ENCODE measurements at places on chromosomes 13 and 19. TPM values are rescaled to one million over a fixed set of nuclear protein-coding genes. Genes with fewer than 3 reads are reported as not detected.

DNA sequence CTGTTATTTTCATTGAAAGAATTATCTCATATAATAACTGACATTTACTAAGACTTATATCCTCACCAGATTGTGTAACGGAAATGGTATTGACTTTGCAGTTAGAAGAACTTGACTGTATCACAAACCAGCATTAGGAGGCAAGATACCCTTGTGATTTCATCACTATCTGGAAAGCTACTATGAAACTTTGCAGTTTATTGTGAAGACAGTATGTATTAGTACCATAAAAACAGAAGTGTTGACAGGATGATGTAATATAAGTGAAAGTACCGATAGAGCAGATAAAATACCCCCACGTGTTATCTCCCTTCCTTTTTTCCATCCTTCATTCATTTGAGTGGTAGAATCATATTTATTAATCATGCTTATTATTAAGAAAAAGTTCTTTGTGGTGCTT, 365.7 kb upstream of the KLHL1 start:
- no peak for DNase-seq

KANK3 gene
- 1.7 TPM for total RNA-seq

DNA sequence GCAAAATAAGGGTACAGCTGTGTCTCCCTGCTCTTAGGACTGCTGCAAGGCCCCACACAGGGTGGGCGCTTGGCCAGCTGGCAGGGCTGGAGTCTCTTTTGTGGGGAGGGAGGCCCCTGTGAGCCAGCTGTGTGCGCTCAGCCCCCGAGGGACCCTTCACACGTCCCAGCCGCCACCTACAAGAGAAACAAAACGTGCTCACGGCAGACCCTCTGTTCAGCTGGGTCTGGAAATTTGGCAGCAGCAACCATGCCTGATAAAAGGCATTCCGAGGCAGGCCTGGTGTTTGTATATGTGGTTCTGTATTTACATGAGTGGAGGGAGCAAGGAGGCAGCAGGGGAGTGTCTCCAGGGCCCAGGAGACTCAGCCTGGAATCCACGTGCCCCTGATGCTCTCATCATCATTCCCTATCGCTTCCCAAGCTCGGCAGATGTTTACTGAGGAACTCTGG, 49.7 kb downstream of the CRTC1 start:
- no peak for DNase-seq

DNA sequence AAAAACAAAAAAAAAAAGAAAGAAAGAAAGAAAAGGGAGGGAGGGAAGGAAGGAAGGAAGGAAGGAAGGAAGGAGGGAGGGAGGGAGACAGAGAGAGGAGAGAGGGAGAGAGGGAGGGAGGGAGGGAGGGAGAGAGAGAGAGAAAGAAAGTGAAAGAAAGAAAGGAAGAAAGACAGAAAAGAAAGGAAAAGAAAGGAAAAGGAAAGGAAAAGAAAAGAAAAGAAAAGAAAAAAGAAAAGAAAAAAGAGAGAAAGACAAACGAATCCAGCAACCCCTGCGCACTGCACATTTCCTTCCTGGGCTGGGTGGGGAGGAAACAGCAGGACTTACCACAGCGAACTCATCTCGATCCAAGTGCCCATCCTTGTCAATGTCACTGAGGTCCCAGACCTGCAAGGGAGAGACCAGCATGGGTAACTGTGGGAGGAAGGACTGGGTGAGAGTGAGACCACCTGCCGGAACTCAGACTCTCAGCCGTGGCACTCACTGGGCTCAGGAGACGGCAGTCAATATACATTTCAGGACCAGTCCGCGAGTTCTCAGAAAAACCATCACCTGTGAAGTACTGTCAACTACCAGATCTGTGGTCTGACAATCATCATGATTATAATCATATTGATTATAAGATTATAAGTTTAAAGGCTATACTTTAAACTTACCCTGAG, 43.3 kb downstream of the EPS15L1 start:
- DNase-seq: no peak

MBD3L3 gene
- total RNA-seq: not detected

- no peak for DNase-seq
Measured at GRCh38 chr13:89755729-89756492, 1591.6 kb upstream of the MIR17HG start.

DNAAF3 gene
- total RNA-seq: 0.55 TPM

DNA sequence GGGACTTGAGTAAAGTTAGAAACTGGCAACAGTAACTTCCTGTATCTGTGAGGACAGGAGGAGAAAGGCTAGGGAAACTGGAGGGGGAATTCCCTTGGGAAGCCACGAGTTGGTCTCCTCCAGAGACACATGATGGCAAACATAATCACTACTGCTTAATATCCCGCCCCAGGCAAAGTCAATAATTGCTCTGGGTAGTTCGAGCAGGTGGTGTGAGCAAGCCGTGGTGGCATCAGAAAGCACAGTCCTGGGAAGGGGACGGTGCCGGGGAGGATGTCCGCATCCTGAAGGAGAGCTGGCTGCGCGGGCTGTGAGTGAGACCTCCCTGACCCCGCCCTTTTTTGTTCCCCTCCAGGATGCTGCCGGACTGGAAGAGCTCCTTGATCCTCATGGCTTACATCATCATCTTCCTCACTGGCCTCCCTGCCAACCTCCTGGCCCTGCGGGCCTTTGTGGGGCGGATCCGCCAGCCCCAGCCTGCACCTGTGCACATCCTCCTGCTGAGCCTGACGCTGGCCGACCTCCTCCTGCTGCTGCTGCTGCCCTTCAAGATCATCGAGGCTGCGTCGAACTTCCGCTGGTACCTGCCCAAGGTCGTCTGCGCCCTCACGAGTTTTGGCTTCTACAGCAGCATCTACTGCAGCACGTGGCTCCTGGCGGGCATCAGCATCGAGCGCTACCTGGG, 1.4 kb downstream of the FFAR2 start:
- no peak for DNase-seq

GSX1 gene
- not detected for total RNA-seq

GRCh38 chr13:27868641-27869435, 51.0 kb upstream of the PDX1 start:
- DNase-seq: no peak

DNA sequence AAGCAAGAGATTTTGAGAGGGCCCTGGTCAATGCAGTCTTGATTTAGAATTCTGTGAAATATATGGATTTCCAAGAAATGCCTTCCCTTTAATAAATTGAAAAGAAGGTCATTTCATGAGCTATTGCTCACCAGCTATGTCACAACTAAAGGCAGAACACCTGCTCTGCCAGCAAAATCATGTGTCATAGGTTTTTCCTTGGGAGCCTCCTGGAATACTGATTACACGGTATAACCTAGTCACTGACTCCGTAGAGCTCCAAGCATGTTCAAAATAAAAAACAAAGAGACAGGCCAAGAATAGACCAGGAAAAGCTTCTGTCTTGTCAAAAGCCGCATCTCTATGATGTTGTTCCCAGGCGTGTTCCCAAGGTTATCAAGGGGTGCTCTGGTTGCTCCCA, 45.5 kb downstream of the HSPH1 start:
- DNase-seq: no peak

SIGLEC12 gene
- total RNA-seq: not detected

GRCh38 chr19:10544242-10544752, 593 bp downstream of the ATG4D start:
- DNase-seq: no peak

GRCh38 chr19:38264486-38265212, at the start of gene SPINT2:
TSS of gene SPINT2 (plus strand) at chr19:38264573. CDS start at chr19:38264893, 320 bp downstream.
- no peak for DNase-seq

RASAL3 gene
- total RNA-seq: 64.5 TPM

DNA sequence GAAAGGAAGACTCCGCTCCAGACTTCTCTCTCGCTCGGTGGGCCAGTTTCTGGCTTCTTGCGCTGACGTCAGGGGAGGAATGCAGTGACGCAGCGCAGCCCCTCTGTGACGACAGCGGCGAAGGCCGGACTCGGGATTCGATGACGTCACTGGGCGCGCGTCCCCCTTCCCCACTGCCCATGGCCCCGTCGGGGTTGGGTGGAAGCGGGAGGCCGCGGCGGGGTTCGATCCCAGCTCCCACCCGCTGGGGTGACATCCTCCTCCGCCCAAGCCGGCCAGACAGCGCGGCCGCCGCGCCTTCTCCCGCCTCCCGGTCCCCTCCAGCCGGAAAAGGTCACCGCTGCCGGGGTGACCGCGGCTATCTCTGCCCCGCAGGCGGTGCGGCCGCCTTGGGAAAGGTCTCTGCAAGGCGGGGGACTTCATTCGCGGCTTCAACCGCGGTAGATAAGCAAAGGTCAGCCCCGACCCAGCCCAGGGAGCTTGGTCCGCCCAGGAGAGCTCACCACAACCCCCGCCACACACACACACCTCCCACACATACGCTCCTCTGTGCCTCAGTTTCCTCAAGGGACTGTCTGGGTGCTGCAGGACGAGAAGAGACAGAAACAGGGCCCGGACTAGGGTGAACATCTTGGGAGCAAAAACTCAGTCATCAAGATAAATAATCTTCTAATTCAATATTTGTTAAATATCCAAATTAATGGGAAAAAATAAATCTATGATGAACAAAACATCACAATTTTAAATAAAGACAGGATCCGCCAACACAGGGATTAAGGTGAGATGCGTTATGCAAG, 844 bp upstream of the RFX1 start:
- no peak for DNase-seq

DNA sequence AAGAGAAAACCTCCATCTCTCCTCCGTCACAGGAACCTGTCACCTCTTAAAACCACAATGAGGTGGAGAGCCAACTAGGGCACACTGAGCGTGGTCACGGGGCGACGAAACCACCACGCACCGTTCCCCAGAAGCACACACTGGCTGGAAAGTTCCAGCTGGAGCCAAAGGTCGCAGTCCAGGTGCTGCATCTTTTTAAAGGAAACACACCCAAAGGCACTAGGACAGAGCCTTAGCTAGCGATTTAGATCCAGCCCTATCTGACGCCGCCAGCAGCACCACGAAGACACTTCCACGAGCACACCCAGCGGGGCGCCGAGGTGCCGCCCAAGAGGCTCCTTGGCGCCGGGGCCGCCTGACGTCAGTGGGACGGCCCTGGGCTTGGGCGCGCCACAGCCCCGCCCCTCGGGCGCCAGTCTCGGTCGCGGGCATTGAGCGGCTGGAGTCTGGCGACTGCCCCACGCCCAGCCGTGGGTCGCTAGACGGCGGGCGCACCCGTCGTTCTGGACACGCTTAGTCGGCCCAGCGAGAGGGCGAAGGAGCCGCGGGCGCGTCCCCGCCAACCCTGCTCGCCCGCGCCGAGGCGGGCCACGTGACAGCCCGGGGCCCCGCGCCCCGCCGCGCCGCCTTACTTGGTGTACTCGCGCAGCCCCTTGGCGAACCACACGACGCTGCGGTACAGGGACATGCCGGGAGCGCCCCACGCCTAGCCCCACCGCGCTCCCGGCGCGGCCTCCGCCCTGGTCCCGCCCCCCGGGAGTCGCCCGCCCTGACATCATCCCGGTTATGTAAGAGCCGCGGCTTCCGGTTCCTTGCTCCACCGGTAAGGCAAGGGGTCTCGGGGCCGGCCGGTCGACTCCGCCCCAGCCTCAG, at the start of gene DHRS12:
Gene DHRS12 (minus strand): TSS at position 742 of the 873 bp plus-strand sequence. CDS start 4,504 bp downstream, outside the sequence.
- peak; percentile 82 for DNase-seq

- no peak for DNase-seq
Measured at GRCh38 chr19:33750587-33751435, 45.9 kb upstream of the KCTD15 start.

DNA sequence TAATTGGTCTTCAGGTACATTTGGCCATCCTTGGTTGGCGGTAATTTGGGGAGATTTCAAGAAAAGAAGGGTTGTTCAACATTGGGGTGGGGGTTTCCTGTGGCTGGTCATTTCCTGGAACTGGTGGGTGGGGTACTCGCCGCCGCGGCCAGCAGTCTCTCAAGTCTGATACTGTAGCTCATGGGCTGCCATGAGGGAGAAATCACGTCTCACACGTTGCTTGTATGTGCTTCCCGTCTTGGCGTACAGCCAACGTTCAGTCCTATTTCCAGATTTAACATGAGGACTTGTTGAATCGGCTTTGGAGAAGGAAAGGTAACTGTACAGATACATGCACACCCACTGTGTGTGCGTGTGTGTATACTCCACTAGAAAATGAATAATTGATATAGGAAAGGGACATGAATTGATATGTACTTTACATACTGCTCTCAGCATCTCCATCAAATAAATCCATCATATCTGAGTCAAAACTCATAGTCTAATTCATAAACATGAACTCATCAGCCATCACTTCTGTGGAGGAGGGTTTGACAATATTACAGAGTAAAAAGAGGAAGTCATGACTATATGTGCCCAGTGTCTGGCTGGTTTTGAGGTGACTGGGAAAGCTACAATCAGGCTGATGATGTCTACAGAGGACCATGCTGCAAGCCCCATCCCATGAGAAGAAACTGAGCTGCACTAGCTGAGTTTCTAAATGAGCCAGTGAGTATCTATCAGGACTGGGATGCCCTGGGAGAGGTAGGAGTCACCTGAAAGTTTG, 418.1 kb downstream of the TSHZ3 start:
- DNase-seq: no peak

TEX29 gene
- total RNA-seq: 1.5 TPM

DNA sequence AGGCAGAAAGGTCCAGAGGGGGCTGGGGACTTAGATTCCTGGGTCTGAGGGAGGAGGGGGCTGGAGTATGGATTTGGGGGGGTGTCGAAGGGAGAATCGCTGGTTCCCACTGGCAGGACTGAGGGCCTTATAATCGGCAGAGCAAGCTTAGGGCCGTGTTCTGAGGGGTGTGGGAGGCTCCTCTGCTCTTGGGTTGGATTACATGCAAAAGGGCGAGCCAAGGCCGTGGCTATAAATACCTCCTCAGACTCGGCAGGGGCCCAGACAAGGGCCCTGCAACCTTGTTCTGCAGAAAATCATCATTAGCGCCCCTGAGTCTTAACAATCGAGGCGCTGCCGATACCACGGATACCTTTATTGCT, 707 bp upstream of the MAMSTR start:
- DNase-seq: no peak

GRCh38 chr19:15635016-15635805, 5.5 kb upstream of the CYP4F3 start:
- no peak for DNase-seq

ATP4B gene
- not detected for total RNA-seq

GRCh38 chr19:12111176-12111575, 29.0 kb downstream of the ZNF20 start:
- no peak for DNase-seq

DNA sequence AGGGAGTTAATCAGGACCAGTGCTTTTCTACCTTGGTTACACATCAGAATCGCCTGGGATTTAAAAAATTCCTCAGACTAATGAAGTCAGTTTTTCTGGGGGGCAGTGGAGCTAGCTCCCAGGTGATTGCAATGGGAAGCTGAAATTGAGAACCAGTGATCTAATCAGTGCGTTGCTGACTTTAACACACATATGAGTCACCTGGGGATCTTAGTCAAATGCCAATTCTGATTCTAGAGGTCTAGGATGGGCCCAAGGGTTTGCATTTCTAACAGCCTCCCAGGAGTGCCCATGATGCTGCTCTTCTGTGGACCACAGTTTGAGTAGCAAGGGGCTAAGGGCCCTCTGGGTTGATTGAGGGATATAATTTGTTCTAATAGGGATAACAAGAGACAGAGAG, 54.5 kb downstream of the KL start:
- no peak for DNase-seq

- no peak for DNase-seq
Measured at GRCh38 chr19:31110336-31110735, 238.9 kb downstream of the TSHZ3 start.

DNA sequence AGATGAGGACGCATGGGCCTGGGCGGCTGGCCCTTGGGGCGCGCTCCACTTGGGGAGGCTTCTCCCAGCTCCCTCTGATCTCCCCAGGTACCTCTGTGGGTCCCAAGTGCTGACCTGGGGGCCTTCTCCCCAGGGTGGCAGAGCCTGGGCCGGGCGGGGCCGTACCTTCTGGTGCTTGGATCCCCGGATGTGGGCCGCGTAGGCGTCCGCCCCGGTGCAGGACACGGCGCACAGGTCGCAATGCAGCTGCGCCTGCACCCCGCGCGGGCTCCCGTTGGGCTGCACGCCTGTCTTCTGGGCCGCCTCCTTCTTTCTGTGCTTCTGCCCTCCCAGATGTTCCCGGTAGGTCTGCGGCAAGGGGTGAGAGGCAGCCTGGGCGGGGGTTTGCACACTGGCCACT, 41.1 kb upstream of the MATK start:
- DNase-seq: no peak
